ENCODE measurements at places on chromosomes 7 and 10.

DNA sequence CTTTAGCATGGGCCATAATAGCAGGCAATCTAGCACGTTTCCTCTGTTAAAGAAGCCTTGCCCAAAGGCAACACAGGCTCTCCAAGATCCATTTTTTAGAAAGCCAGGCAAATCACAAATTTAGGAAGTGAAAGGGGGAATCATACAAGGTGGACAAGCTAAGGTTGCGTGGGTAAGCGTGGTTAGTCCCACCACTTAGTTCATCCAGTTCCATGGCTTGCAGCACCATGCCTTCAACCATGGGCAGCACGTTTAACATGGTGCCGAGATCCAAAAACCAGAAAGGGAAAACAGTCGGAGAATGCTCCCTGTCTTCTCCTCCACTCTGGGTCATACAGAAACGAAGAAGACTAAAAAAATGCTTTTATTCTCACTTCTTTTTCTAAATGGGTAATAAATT is 234.4 kb upstream of the IMMP2L start:
- peak; percentile 2 for DNase-seq

GRCh38 chr7:23105086-23105643 is 420 bp upstream of the KLHL7 start:
- DNase-seq = no peak

DNA sequence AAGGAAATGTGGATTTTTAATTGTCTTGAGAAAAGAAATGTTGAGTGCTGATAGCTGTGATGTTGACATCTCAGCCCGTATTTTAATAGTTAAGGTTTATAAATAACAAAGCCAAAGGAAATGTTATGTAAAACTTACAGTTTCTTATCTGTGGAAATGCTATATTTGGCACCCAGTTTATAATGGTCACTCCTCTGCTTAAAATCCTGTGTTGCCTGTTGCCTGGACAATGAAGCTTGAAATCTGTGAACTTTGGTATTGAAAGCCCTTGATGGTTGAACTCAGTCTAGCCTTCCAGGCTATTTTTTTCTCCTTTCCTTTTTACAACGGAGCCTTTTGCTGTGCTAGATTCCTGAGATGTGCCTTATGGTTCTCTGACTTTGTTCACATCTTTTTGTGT is 46.5 kb downstream of the MCU start:
- DNase-seq = no peak

DNA sequence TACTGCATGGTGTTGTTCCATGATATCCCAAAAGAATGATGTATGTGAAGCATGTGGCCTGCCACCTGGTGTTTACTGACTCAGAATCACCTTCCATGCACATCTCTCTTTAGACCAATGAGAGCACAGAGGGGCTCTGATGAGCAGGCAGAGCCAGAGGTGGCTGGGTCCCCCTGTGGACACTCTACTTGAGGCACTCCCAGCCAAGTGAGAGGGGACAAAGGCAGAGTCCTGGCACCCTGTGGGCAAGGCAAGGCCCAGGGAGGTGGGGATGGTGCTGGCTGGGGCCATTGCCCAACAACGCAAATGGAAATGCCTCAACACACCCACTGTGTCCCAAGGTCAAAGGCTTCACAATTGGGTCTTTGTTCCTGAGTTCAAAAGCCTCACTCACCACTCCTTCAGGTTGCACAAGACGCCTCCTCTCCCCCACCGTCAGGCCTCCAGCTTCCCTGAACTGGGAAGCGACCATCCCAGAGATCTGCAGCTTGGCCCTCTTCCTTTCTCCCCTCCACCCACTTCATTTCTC is 164.6 kb downstream of the NEURL1 start:
- no peak for DNase-seq

- no peak for DNase-seq
Measured at GRCh38 chr10:126421756-126422256, 33.5 kb upstream of the ADAM12 start.

GRCh38 chr10:28276384-28276783 is 26.5 kb downstream of the MPP7 start:
- DNase-seq = no peak

DNA sequence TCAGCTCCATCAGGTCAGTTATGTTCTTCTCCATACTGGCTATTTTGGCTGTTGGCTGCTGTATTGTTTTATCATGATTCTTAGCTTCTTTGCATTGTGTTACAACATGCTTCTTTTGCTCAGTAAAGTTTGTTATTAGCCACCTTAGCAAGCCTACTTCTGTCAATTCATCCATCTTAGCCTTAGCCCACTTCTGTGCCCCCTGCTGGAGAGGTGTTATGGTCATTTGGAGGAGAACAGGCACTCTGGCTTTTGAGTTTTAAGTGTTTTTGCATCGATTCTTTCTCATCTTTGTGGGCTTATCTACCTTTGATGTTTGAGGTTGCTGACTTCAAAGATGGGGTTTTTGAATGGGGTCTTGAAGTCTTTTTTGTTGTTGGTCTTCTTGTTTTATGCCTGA is 204.6 kb upstream of the FOXP2 start:
- DNase-seq = no peak

GRCh38 chr10:94193466-94193924 is 169.2 kb downstream of the NOC3L start:
- DNase-seq = no peak

- no peak for DNase-seq
Measured at GRCh38 chr10:72022228-72022627, 58.0 kb downstream of the CHST3 start.

DNA sequence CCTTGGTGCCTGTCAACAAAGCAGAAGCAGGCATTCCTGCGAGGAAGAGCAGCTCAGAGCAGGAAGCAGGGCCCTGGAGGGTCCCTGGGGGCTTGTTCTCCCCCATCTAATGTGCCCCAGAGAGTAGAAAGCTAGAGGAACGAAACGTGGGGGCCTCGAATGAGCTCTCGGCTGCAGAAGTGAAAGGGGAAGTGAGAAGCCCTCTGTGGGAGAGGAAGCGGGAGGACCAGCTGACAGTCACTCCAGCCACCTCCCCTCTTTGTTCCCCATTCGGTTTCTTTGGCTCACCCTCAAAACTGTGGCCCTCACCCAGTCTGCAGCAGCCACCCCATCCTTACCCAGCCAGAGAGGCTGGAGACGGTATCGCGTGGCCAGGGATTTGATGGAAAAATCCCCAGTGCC is 25.0 kb downstream of the C10orf105 start:
- no peak for DNase-seq

DNA sequence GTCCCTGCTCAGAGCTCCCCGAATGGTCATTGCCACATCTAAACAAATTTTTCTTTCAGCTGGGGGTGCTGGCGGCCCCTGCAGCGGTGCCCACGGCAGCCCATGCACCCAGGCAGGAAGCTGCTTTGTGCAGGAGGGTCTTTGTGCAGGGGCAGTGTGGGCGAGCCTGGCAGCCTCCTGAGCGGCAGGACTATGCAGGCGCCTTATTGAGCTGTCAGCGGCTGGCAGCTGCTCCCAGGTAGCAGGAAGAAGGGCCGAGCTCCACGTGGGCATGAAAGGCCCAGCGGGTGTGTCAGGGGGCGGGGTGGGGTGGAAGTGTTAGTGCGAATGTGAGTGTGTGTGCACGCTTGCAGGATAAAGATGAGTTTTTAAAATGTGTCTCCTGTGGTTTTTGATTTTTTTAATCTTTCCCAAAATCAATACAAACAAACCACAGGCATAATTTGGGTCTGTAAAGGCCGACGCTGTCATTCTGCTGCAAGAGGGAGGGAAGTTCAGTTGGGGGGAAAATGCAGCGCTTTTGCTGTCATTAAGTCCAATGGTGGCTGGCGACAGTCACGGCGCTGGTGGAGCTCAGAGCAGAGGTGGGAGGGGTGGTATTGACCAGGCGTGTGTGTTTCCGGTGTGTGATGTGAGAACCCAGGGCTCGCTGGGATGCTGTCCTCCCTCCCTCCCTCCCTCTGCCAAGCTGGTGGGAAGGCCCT is 83.9 kb downstream of the LHPP start:
- DNase-seq = no peak
